ENCODE measurements at places on chromosomes 2 and 18.

- DNase-seq: no peak
Measured at GRCh38 chr18:46649071-46649862, 7.8 kb downstream of the LOXHD1 start.

DNA sequence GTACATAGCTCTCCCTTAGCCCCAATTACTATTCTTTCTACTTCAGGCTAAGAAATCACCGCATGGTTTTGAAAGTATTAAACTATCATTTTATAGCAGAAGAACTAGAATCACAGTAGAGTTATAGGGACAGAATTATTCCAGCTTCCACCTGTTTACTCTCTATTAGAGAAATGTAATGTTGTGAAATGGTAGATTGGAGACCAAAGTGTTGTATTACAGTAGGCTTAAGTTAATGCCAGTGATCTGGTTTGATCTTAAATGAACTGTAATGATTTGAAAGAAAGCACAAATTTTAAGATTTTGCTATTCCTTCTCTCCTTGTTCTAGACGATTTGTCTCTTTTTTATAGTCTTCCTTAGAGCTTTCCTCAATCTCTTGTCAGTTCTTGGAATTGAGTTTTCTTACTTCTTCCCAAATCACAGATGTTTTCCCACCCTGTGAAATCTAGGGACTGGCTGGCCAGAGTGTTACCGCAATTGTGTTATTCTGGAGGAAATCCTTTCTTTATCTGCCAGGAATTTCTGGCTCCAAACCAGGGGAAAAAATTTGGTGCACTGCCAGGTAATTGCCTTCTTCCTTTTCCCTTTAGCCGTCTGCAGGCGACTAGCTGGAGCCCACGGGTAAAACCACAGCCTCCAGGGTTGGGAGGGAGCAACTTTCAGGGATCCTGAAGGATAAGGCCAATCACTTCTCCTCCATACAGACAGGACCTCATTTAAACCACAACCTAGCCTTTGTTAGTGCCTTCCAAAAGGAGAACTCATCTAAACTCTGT, 51.7 kb downstream of the NOP58 start:
- DNase-seq: no peak

GRCh38 chr2:18067588-18068384, 189.3 kb downstream of the KCNS3 start:
- DNase-seq: no peak

GRCh38 chr18:59861009-59861408, 38.8 kb upstream of the PMAIP1 start:
- no peak for DNase-seq

- DNase-seq: no peak
Measured at GRCh38 chr2:126771501-126772195, 115.7 kb downstream of the GYPC start.

DNA sequence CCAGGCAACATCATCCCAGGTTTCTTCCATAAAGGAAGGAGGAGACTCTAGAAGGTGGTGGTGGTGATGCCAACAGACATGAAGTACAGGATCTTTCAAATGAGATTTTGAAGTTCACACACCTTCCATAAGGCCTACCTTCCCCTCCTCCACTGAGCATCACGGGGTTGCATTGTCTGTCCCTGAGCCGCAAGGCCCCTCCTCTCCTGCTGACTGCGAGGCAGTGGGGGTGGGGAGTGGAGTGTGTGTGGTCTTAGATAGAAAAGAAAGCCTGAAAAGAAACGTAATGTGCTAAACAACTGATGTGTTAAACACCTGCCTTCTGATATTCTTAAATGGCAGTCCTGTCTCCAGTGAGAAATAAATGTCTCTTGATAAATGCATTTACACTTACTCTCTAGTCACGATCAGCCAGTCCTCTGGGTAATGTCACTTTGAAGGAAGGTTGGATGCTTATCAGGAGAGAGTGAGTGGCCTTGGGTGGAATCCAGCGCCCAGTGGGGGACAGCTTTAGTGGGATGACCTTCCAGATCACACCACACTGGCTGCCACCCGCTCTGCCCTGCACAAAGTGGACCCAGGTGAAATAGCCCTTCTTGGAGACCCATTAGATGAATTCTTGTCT, 5.5 kb upstream of the SCYGR5 start:
- no peak for DNase-seq

GRCh38 chr2:190159453-190159852, 96.9 kb upstream of the MSTN start:
- no peak for DNase-seq

- no peak for DNase-seq
Measured at GRCh38 chr2:188244383-188244782, 47.3 kb upstream of the GULP1 start.

DNA sequence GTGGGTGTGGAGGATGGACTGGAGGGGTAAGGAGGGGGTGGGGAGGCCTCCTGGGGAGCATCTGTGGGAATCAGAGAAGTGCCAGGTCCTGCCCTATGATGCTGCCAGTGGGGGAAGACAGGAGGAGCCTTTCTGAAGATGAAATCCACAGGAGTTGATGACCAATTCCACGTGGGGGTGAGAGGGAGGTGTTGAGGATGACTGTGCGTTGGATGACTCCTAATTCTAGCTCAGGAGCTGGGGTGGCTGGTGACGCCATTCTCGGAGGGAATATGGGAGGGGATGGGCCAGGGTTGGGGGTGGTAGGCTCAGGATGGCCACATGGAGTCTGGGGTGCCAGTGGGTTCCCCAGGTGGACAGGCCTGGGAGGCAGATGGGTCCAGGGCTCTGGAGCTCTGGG, 32.3 kb downstream of the EMX1 start:
- no peak for DNase-seq

DNA sequence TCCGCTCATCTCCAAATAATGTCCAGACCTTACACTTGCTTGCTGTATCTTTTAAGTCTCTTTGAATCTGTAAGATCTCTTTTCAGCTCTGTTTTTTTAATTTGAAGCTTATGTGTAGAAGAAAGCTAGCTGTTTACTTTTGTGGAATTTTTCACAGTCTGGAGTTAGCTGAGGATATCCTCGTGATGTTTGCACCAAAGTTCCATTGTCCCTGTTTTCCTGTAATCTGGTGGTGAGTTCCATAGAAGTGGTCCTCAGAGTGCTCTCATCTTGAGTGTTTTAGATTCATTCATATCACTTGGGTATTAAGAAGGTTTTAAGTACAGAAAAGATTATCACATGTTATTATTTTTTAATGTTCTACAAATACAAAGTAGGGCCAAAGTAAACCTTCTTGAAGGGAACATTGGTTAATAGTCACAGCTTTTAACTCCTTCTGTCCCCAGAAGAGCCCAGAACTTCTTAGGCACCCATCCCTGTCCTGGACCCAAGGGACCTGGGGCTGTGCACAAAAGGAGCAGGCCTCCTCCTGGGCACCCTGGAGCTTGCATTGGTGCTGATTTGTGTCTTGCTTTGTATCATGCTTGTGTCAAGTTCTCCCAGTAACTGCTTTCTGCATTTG, 15.0 kb downstream of the MLPH start:
- no peak for DNase-seq

DNA sequence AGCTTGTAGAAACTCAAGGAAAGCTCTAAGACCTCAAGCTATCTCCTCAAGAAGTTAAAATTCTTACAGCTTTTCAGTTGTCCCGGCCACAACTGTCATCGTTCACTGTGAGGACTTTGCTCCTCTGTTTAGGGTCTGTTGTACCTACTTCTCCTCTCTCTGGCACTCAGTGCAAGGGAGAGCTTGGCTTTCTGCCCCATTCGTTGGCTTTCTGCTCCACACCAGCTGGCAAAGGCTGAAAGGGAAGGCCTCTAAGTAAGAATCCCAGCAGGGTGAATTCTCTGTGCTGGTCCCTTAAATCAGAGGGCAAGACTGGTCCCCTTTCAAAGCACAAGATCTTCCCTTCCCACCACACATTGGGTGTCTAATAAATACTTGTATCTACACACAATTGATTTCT, 17.3 kb downstream of the ZBTB7C start:
- no peak for DNase-seq

- no peak for DNase-seq
Measured at GRCh38 chr2:28610583-28611201, 114.8 kb downstream of the PLB1 start.

- DNase-seq: no peak
Measured at GRCh38 chr2:239790313-239790712, 234.8 kb downstream of the NDUFA10 start.

DNA sequence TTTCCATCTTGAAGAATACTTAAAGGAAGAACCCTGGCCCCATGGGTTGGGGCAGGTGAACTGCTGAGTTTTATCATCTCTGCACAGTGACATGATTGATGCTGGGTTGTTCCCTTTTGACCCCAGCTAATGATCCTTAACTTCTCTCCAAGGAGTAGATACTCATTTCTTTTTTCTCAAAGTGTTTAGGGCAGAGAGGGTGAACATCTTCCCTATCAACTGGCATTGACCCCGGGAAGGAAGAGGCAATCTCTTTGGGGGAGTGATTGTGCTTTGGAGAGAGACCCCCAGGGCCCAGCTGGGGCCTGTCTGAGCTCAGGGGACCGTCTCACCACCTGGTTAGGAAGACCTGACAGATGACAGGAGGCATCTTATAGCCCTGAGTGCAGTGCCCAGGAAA, 190.6 kb downstream of the FHOD3 start:
- DNase-seq: no peak

GRCh38 chr2:231342061-231342711, 53.3 kb upstream of the B3GNT7 start:
- DNase-seq: no peak

DNA sequence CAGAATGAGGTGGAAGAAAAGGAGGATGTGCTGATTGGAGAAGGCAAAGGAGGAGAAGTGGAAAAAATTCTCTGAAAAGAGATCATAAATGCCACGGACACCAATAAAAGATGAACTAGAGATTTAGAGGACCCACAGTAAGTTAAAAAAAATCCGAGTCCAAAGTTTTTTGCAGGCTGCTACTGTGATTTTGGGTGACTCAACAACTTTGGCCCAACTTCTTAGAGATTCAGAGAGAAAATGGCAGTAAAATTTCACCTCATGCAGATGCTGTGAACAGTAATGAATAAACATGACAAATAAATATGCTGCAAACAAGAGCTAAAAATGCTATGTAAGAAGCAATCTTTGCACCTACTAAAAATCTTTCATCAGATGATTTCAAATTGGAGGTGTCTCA, 176.9 kb upstream of the SESTD1 start:
- no peak for DNase-seq

DNA sequence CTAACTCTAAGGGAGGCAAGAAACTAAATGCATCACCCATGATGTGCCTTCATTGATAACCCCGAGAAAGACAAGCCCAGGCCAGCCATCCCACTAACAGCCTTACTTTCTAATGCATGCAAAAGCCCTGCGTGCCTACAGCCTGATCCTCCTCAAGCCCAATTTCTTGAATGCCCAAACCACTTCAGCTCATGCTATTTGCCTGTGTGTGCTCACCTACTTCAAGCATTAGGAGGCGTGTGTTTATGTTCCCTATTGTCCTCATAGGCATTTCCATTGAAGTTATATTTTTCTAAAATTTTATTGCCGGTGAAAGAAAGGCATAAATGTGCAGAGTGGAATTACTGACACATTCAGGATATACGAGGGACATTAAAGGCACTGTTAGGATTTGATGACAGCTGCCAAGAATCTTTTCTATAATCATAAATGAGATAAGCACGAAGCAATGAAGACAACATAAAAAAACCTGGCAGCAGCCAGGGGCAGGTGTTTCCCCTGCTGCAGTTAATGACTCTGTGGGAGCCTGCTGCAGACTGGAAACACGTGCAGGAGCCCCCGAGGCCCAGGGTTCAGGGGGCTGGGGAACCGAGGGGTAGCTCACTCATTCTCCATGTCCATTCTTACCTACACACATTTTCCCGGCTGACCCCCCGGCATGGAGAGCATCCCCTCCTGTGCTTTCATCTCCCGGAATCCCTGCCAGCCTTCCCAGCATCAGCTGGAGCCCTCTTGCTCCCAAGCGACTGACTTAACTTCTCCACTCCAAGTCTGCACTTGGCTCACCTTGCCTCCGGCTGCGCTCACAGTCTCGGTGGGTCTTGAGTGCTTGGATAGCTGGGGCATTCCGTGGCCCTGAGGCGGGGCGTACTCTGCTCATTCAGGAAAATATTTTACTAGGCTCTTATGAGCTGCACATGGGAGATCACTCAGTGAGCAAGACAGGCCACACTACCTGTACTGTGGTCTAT, 292.3 kb upstream of the SIX2 start:
- no peak for DNase-seq

- no peak for DNase-seq
Measured at GRCh38 chr18:79218605-79219190, 149.5 kb downstream of the ATP9B start.

DNA sequence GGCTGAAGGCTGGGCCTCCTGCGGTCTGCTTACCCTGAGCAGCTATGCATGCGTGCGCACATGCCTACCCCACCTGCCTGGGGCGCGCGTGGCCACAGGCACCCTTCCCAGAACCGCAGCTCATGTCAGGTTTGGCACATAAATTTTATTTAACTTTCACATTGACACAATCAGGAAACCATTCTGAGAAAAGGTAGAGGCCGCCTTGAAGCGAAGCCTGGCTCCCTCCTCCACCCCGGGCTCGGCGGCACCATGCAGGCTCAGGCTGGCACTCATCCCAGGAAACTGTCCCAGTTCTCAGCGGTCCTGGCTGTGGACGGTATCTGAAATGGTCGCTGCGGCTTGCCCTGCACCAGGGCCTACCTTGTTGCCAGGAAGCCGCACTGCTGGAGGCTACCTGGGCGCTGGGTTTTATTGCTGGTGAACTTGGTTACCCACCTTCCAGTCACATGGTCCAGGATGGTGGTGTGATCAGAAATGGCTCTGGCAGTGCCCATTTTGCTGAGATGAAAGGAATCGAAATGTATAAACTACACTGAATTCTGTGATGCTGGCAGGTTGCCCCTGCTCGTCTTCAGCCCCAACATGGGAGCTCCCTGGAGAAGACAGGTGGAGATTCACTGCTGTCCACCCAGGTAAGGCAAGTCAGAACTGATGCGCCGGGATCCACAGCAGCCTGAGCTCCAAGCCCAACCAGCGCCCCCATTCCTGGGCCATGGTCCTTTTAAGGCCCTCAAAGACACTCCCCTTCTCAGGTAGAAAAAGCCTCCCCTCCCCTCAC, 25.5 kb downstream of the CHST10 start:
- DNase-seq: no peak
